ENCODE measurements at places on chromosomes 7 and 10.

DNA sequence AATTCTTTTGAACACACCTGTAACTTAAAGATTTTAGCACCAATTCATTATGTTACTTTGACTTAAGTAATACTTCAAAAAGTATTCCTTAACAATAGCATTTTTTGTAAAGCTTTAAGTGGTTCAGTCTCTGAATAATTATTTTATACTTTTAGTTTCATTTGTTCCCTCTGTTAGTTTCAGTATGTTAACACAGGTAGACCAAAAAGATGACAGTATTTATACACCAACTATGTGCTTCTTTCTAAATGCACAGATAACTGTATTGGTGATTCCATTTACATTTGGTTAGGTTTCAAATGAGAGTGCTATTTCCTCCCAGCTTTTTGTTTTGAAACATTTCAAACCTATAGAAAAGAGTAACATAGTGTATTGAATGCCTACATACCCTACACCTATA is 14.0 kb downstream of the RALA start:
- no peak for DNase-seq

DNA sequence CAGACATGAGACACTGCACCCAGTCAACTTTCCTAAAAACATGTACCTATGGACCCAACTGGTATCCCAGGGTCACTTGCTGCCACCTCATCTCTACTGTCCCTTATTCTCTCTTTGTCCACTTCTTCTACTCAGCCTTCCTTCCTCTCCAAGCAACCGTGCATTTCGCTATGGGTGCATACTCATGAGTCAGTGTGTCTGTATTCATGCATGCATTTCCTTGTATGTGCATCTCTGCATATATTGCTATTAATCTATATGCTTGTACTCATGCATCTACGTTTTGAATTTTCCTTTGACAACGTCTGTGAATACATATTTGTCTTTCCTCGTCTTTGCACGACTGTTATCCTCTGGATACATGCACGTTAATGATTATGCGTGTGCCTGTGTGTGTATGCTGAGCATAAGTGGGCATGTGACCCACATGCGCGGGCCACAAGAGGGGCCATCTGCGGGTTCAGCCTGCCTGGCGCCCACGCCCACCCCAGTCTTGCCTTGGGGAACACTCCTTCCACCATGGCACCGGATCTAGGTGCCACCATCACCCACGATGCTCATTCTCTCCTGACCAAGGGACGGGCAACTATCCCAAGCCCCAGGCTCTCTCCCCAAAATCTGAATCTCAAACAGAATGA is 23.3 kb downstream of the KIAA1549 start:
- DNase-seq: no peak

- no peak for DNase-seq
These were observed 76.0 kb downstream of the ATE1 start for GRCh38 chr10:121851786-121852185.

DNA sequence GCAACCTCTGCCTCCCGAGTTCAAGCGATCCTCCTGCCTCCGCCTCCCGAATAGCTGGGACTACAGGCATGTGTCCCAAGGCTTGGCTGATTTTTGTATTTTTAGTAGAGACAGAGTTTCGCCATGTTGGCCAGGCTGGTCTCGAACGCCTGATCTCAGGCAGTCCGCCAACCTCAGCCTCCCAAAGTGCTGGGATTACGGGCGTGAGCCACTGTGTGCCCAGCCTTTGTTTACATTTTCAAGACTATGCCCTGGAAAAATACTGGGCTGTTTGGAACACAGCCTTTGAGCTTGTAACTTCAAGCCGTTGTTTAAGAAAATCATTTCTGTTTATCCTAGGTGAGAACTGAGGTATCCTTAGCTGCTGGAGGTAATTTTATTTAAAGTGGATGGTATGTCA is 1.9 kb downstream of the ZKSCAN1 start:
- DNase-seq: peak; percentile 66

- no peak for DNase-seq
These were observed 10.2 kb upstream of the TMEM248 start for GRCh38 chr7:66910789-66911188.

DNA sequence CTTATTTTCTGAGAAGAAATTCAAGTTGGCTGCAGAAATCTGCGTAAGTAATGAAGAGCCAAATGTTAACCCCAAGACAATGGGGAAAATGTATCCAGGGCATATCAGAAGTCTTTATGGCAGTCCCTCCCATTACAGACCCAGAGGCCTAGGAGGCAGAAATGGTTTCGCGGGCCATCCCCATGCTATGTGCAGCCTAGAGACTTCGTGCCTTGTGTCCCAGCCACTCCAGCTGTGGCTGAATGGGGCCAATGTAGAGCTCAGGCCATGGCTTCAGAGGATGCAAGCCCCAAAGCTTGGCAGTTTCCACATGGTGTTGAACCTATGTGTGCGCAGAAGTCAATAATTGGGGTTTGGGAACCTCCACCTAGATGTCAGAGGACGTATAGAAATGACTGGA is 131.9 kb downstream of the GPR37 start:
- DNase-seq: no peak

DNA sequence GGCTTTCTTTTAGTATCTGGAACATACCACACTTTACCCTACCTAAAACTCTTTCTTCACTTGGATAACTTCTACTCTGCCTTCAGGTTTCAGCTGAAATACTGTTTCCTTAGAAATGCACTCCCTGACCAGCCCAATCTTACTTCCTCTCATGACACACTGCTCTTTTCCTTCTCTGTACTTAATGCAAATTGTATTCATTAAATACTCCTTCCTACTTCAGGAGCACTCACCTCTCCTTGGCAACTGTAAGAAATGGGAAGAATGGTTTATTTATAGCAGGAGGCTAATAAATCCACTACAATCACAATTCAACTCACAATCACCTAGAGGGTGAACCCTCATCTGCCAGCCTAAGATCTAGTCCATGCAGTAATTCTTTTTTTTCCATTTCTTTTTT is 15.2 kb downstream of the ZCWPW1 start:
- DNase-seq: no peak

- peak; percentile 46 for DNase-seq
These were observed 188.6 kb downstream of the DIP2C start for GRCh38 chr10:500876-501275.

DNA sequence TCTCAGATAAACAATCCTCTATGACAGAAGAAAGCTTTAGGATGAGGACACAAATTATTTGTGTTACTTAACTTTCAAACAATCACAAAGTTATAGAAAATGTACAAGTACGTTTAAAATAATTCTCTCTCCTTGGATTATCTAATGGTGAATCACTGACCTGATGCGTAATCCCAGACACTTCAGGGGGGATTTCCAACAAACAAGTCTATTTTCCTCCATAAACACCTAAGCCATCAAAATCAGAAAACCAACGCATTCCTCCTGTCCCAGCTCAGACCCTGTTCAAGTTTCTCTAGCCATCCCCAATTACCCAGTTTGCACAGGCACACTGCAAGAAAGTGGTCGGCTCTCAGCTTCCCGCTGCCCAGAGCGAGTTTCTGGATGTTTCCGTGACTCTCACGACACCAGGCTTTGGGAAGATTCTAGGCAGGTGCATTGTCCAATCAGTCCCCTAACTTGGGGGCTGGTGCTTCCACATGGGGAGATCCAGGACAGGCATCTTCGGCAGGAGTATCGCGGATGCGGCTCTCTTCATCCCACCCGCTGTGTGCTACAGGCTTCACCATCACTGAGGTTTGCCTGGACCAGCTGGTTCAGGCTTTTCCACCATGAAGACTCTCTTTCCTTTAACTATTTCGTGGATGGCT is 200.0 kb downstream of the ZMYND11 start:
- DNase-seq: no peak

DNA sequence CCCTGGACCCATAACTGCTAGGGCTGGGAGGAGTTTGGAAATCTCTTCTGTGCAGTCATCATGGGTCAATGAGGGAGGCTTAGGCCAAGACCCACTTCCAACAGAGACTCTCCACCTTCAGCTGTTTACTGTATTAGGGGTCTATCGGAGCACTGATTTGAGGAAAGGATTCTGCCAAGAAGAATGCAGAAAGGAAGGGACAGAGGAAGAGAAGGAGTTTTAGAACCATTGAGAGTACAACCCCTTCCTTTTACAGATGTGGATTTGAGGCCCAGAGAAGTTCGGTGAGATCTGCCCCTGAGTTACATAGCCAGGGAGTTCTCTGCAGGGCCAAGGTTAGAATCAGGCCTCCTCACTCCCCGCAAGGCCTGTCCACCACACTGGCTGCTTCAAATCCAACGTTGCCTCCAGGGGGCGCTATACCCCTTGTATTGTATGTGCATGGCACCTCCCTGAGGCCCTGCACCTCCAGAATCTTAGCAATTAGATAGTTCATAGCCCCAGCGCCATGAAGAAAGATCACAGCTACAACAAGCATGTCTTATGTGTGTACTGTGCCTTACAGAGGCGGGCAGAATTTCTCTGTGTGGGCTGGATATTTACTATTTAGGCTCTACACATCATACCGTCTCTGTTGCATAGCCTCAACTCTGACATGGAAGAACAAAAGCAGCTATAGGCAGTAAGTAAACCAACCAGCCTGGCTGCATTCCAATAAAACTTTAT is 246.8 kb downstream of the SKIDA1 start:
- DNase-seq: peak; percentile 93

GRCh38 chr7:128409596-128410450 is at the start of gene IMPDH1:
TSS of gene IMPDH1 (minus strand) at chr7:128409982. CDS start at chr7:128409901, 81 bp downstream.
- DNase-seq: peak; percentile 87

GRCh38 chr7:2109936-2110609 is 122.7 kb downstream of the MAD1L1 start:
- peak; percentile 30 for DNase-seq

DNA sequence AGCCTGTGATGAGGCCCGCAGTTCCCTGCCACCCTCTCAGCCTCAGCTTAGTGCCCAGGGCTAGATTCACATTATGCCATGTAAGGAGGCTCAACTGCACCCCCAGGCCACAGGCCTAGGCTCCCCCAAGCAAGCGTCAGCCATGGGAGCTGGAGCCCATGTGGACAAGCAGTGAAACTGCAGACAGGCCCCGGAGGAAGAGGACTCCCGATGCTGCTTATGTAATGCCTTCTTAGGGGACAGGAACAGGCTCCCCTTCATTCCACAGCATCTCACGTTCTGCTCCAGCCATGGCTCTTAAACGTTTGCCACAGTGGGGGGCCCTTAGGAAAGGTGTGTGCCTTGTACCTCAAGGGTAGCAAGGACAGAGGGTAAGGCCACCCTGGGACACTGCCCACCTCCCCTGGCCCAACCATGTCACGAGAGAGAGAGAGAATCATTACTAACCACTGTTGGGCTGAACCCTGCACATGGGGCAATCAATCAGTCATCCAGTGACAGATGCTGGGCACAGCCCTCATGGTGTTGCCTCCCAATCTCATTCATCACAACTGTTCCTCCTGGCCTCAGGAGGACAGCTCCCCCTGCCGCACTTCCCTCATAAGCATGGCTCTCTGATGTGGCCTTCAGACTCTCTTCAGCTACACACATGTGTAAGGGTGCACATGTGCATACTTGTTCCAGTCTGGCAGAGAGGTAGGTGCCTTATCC is 263.0 kb downstream of the GRID1 start:
- DNase-seq: no peak

GRCh38 chr10:69418052-69418752 is 1.5 kb upstream of the TACR2 start:
- no peak for DNase-seq

DNA sequence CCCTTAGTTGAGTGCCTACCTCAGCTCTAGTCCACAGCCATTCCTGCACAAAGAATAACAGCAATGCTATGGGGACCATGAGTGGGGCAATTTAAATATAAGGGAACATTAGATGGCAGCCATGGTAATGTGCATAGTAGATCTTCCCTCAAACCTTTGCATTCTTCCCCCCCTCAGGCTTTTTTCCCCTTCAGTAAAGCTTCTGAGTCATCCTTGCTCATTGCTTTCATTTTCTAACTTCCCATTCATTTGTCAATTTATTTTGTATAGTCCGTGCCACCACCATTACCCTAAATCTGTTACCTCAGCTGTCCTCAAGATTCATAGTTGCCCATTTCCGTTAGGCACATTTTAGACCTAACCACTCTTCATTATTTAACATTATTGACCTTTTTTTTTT is 10.7 kb downstream of the HECTD2 start:
- DNase-seq: no peak

- no peak for DNase-seq
These were observed 144.0 kb upstream of the ASAH2 start for GRCh38 chr10:50395271-50395670.

DNA sequence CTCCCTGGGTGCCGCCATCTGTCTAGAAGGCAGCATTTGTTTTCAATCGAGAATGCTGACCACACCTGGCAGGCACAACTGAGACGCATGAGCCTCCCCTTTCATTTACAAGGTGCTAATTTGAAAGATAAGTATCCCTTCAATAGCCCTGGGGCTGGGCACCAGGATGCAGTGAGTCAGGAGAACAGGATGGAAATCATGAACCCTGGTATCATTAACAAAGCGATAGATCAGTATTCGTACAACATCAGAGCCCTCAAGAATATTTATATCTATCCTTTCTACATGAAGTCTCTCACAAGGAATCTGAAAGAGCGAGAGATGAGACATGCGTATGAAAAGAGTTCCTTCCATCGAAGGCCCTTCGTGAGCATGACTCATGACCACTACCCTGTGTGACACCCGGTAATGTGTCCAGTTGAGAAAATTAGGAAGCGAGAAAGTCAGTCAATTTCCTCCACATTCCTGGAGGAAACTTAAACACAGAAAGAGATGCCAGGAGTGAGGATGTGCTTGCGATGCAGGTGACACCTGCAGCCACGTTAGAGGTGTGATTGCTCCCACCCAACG is 123.1 kb upstream of the PITRM1 start:
- DNase-seq: no peak

DNA sequence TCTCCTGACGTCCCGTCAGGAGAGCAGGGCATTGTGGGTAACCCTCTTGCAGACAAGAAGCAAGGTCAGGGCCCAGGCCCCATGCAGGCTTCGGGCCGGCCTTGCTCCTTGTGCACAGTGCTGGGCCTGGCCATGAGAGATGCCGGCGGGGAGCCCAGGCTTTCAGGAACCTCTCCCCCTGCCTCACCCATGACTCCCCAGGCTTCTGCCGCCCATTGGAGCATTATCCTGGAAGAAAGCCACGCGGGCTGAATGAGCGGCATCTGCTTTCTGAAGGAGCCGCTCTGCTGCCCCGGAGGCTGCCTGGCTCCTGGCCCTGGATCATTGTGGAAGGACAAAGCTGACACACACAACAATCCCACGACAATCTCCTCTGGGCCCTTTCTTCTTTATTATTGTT is 233.5 kb downstream of the TCF7L2 start:
- DNase-seq: no peak

- no peak for DNase-seq
These were observed 11.4 kb downstream of the C10orf53 start for GRCh38 chr10:49690698-49691356.

GRCh38 chr7:140656548-140657515 is 15.9 kb upstream of the ADCK2 start:
- DNase-seq: no peak

GRCh38 chr7:27453702-27454405 is 208.8 kb downstream of the HIBADH start:
- DNase-seq: no peak

All from Peyer's patch (tissue), 4 donors.